ENCODE measurements at places on chromosomes 6 and 20.
A peak's percentile ranks its signal among the peaks of the same experiment; 100 is the strongest.

DNA sequence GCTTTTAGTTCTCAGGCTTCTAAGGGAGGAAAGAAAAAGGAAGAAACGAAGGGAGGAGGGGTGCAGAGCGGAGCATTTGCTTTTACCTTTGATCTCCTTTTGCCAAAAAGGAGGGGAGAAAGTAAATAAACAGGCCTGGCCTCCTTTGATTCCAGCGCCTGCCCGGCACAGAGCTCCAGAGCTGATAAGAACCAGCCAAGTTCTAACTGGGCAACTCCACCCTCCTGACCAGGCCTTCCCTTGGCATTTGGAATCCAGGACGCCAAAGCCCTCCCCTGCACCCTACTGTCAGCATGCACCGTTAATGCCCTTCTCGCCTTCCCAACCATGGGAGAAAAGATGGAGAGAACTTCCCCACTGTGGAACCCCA is 120.8 kb upstream of the PTPN1 start:
- no peak for DNase-seq

- DNase-seq, result peak; percentile 37
Observed at GRCh38 chr6:87700397-87701343, 1.4 kb downstream of the AKIRIN2 start.

- no peak for DNase-seq
Observed at GRCh38 chr6:25671652-25672051, 19.6 kb downstream of the SCGN start.

- DNase-seq, result no peak
Observed at GRCh38 chr6:91437315-91437729, 850.5 kb upstream of the MAP3K7 start.

DNA sequence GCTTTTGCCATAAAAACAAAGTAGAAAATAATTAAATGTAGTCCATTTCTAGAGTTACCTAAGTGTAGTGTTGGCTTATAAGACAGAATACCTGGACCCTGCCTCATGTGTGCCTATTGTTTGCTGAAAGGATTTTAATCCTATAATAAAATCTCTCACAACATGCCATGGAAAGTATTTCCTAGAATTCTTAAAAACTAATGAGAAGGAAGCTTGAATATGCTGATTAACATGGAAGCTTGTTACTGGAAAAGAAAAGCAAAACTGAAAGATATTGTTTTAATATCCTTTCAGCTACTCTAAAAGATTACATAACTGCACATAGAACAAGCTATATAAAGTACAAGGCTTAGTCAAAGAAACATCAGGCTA is 18.0 kb upstream of the FAM135A start:
- DNase-seq, result no peak

DNA sequence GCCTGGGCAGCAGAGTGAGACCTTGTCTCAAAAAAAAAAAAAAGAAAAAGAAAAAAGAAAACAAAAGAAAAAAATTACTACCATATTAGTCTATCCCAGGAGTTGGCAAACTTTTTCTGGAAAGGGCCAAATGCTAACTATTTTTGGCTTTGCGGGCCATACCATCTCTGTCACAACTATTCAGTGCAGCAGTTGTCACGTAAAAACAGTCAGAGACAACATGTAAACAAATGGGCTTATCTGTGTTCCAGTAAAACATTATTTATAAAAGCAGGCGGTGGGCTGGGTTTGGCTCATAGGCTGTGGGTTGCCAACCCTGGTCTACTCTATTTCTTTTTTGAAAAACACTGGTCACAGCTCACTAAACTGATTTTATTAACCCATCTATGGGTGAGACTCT is 53.4 kb downstream of the EYA2 start:
- DNase-seq, result no peak

GRCh38 chr6:872570-873125 is 179.7 kb upstream of the EXOC2 start:
- DNase-seq, result no peak

DNA sequence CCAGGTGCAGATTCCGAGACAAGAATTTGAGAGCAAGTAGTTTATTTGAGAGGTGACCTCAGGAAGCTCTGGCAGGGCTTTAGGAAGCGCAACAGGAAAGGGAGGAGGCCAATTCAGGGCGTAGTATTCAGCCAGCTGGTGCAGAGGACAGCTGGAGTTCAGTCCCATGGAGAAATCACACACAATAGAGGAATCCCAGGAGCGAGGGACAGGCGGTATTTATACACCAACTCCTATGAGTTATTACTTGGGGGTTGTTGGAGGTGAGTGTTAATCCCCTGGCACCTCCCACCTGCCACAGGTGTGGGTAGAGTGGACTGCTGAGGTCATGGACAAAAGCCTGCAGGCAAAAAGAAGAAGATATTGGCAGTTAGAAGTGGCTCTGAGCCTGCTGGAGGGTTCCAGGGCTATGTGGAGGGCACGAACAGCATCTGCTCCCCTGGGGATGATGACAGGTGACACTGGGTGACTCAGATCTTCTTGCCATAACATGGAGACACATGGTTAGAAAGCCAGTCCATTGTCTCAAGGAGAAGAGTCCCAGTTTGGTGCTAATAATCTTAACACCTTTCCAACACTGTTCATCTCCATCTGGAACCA is 13.9 kb upstream of the SULF2 start:
- DNase-seq, result no peak

DNA sequence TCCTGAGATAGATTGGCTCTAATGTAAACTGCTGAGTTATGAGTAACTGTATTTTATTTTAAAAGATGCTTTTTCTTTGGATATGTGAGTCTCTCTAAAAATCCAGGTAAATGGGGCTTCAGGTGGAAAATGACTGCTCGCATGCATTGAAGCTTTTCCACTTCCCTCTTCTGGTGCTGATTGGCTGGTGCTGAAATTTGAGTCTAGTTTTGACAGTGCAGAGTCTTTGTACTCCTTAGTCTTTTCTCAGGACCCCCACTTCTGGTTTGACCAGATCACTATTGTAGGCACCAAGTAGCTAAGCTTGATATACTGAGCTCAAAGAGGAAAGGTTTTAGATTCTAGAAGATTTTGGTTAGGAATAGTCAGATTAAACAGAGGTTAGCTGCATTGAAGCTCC is 60.7 kb upstream of the TULP4 start:
- DNase-seq, result no peak

DNA sequence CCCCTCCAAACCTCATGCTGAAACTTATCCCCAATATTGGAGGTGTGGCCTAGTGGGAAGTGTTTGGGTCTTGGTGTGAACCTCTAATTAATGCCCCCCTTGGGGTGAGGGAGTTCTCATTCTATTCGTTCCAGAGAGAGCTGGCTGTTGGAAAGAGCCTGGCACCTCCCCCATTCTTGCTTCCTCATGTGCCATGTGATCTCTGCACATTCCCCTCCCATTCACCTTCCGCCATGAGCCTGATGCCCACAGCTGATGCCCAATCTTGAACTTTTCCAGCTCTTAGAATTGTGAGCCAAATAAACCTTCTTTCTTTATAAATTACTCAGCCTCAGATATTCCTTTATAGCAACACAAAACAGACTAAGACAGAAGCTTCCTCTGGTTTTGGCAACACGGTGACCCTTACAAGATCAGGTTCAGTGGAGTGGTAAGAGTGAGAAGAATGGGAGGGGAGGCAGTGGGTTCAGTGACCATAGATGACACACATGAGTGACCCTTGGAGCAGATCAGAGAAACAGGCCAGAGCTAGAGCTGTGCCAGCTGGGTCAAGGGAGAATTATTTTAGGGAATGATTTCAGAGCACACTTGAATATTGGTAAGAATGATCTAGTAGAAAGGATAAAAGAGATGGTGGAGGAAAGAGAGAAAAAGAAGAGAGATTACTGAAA is 176.4 kb downstream of the LY86 start:
- DNase-seq, result peak; percentile 87

GRCh38 chr6:10655508-10656055 is 38.8 kb downstream of the C6orf52 start:
- no peak for DNase-seq

DNA sequence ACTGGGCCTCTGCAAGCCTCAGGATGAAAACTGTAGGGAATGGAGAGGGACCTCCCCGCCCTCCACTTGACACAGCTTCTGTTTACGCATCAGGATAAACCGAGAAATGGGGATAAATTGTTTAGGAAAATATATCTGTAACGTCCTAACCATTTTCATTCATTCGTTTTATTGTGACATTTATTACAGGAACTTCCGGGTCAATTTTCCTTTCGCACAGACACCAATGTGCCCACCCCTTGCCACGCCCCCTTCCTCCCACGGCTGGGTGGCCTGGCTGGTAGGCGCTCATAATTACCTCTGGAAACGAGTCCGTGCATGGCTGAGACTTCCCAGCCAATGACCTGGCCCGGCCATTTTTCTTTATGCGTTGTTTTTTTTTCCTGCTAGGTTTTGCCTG is 96.1 kb downstream of the BMP7 start:
- no peak for DNase-seq

DNA sequence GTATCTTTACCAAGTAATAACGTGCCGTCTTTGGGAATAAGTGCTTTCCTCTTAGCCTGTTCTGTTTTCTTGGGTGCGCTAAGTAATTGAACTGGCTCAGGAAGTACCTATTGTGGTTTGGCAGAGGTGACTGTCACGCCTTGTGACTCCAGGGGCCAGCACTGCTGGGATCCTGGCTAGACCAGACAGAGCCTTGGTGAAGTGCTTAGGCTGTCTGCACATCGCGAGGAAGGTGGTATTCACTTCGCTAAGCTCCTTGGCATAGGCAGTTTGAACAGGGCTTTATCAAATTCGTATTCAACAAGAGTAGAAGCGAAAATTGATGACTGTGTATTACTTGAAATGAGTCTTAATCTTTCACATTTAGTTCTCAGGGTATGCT is 17.6 kb downstream of the PRDM1 start:
- DNase-seq, result peak; percentile 86

DNA sequence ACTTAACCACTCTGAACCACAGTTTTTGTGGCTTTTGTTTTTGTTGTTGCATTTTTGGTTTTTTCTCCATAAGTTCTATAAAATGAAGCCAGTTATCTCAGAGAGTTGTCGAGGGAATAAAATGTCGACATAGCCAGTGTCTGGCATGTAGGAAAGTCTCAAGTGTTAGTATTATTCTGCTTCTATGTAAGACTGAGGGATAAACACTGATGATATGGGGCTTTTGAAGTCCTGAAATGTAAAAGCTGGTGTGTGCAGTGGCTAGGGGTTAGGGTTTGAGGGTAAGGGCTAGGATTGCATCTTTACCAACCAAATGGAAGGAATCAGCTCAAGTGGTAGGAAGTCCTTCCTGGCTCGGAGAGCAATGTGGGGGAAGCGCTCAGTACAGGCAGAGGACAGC is 59.2 kb downstream of the DAAM2 start:
- DNase-seq, result no peak

DNA sequence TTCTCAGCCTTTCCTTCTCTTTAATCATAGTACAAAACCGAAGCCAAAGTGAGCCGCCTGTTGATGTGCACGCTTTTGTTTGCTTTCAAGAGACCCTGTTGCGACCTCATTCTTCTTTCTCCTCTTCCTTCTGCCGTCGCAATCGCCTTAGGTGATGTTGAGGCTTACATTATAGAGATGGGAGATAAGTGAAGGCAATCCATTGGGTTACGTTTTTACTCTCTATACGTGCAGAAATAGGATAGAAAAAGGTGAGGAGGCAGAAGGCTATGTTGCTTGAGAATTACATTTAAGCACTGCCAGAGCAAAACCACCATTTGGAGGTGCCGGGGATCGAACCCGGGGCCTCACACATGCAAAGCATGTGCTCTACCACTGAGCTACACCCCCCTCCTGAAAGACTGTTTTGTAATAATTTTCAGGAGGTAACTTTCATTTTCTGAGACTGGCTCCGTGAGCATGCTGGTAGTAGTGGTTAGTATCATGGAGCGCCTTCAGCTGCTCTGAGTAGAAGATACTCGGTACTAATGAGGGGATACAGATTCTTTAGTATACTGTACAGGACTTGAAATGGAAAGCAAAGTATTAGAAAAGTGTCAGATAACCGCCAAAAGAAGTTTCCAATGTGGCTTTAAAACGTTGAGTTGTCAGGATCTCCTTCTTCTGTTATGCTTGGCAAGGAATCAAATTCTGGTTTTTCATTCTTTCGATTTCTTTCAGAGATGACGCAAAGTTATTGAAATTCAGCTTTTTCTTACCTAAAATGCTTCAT is 165.6 kb downstream of the TRIM27 start:
- DNase-seq, result no peak

DNA sequence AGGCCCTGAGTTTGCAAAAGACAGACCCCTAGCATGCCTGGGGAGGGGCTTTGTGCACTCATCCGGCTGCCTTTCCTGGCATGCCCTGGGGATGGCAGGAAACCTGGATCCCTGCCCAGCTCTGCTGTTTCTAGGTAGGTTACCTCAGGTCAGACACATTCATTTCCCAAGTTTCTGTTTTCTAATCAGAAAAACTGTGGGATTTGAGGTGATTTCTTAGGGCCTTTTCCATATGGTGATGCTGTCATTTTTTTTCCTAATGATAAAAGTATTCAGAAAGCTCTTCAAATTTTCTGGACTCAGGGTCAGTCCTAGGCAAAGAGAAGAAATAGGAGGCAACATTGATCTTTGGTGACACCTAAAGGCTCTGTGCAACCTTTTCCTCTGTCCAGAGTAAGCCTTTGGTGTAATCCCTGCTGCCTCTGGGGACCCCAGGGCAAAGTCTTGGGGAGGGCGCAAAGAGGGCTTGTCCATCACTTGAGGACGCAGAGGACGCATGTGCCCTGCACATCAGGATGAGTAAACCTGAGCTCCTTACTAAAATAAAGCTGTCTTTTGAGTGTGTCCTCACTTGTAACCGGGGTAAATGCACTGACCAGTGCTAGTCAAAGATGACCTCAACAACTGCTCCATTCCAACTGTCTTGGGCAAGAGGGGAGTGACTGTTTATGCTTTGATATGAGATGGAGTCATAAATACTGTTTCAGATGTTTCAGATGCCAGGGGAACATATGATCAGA is 13.5 kb upstream of the TRAM2 start:
- peak; percentile 92 for DNase-seq

- no peak for DNase-seq
Observed at GRCh38 chr6:158460602-158461169, 99.2 kb upstream of the TMEM181 start.

DNA sequence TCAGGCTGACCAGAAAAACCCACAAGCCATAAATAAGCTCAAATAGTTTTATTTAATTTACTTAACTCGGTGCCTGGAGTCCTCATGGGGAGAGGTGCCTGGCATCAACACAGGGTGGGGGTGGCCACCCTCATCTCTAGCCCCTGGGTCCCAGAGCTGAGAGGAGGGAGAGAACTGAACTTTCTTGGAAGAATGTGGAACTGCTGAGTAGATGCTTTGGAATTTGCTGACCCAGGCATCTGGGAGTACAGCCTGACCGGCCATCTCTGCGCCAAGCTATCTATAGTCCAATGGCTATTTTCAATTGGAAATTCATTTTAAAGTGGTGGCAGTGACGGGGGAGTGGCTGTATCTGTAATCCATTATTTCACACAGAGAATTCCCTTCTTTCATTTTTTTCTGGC is 104.8 kb downstream of the CDH26 start:
- DNase-seq, result no peak

DNA sequence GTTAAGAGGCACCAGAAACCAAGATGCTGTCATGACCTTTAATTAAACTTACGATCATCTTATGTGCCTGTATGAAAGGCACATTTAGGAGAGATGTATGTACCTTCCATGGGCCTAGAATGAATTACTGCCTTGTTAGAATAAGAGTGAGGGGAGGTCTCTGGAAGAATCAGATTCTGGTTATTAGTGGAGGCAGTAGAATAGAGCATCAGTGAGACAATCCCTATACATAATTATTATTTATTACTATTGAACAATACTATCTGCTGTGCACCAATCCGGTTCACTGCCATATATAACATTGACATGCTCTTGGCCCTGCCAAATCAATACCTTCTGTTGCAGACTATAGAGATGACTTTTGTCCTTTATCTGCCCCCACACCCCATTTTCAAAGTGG is 776.5 kb downstream of the DHX35 start:
- DNase-seq, result no peak
